Activated naive CD4-positive, alpha-beta T cell treated with anti-CD3 and anti-CD28 coated beads for 36 hours (primary cell): ENCODE measurements at places on chromosomes 12 and 14. TPM values are rescaled to one million over a fixed set of nuclear protein-coding genes. Genes with fewer than 3 reads are reported as not detected.

SVOP gene
- not detected for total RNA-seq

PLD4 gene
- not detected for total RNA-seq

SLCO1A2 gene
- not detected for total RNA-seq

DPY19L2 gene
- total RNA-seq = 0.91 TPM

KRT77 gene
- total RNA-seq = not detected

OTUB2 gene
- 1.7 TPM for total RNA-seq

ACOT4 gene
- total RNA-seq = 1.7 TPM

B3GNT4 gene
- 0.67 TPM for total RNA-seq

PTPRR gene
- not detected for total RNA-seq

AICDA gene
- not detected for total RNA-seq

KCNH3 gene
- total RNA-seq = 0.91 TPM
